ENCODE measurements at places on chromosomes 1 and 21.
A peak's percentile ranks its signal among the peaks of the same experiment; 100 is the strongest.

DNA sequence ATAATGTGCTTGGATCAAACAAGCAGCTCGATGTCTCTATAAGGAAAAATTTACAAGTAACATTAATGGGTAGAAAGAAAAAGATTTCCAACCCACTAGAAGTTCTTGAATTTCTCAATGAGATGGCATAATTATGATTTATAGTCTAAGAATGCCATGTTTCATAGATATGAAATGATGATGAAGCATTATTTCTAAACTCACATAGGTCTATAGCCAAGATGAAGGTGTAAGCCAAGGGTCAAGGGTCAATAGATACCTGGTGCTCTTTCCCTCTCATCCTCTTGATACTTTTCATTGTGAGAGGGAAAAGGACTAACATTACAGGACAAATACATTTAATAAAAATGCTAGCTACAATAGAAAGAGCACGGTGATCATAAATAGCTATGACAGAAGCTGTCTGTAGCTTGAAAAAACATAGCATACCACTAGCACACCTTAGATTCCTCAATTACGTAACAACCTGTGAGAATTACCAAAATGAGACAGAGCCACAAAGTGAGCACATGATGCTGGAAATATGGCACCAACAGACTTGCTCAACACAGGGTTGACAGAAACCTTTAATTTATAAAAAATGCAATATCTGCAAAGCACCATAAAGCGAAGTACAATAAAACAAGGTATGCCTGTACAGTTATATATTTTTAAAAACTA is 26.3 kb upstream of the F13B start:
- DNase-seq, result no peak

GRCh38 chr1:63618011-63618410 is 24.8 kb downstream of the PGM1 start:
- no peak for DNase-seq

- no peak for DNase-seq
Measured at GRCh38 chr1:54461731-54462596, 55.8 kb upstream of the SSBP3 start.

DNA sequence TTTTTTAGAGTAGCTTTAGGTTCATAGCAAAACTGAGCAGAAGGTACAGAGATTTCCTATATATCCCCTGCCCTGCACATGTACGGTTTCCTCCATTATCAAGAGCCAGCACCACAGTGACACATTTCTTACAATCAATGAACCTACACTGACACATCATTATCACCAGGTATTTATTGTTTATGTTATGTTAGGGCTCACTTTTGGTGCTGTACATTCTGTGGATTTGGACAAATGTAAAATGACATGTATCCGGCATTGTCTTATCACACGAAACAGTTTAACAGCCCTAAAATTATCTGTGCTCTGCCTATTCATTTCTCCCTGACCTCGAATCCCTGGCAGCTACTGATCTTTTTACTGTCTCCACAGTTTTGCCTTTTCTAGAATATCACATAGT is 93.7 kb upstream of the DPH5 start:
- no peak for DNase-seq

DNA sequence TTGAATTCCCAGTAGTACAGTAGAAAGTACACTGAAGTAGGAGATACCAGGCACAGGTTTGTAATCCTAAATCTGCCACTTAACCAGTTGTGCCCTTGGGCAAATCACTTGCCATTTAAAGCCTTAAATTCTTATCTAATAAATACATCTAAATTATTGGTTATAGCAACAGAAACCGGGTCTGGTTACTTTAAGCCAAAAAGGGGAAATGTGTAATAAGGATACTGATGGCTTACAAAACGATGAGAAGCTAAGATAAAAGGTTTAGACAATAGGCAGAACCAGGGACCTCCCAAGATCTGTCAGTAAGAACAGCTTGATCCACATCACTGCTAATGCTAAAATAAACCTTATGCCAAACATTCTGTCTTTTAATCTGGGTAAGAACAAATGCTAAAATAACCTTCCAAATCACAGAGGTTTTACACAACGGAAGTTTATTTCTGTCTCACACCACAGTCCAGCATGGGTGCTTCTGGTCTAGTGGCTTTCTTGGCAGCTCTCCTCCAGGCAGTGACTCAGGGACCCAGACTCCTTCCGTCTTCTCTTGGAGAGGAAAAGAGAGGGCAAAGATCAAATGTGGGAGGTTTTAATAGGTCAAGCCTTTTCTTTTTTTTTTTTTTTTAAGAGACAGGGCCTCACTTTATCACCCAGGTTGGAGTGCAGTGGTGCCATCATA is 16.5 kb upstream of the ZMYM1 start:
- no peak for DNase-seq

GRCh38 chr1:55622074-55622473 is 406.9 kb upstream of the USP24 start:
- no peak for DNase-seq

- peak; percentile 73 for DNase-seq
Measured at GRCh38 chr1:27872059-27872801, at the start of gene THEMIS2. Gene THEMIS2 (plus strand): TSS chr1:27872544. CDS start chr1:27872572, 28 bp downstream.

DNA sequence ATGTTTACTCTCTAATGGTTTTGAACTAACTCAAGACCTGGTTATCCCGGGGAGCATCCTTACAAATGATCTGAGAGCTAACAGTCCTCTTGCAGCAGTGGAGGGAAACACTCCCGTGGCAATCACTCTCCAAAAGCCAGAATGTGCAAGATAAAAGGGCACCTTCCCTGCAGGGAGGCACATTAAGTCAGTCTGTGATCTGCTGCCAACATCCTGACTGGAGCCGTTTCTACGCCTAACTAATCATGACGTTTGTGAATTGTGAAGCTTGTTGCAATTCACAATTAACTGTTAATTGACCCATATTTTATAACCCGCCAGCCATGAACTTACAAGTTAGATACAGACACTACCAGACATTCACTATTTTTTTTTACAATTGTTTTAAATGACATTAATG is 52.1 kb upstream of the LGALS8 start:
- no peak for DNase-seq

GRCh38 chr1:9782116-9782751 is 41.5 kb downstream of the CLSTN1 start:
- no peak for DNase-seq

- DNase-seq, result no peak
Measured at GRCh38 chr1:39832294-39832693, 43.6 kb upstream of the BMP8B start.

GRCh38 chr21:44913425-44914175 is 7.1 kb downstream of the ITGB2 start:
- DNase-seq, result no peak

DNA sequence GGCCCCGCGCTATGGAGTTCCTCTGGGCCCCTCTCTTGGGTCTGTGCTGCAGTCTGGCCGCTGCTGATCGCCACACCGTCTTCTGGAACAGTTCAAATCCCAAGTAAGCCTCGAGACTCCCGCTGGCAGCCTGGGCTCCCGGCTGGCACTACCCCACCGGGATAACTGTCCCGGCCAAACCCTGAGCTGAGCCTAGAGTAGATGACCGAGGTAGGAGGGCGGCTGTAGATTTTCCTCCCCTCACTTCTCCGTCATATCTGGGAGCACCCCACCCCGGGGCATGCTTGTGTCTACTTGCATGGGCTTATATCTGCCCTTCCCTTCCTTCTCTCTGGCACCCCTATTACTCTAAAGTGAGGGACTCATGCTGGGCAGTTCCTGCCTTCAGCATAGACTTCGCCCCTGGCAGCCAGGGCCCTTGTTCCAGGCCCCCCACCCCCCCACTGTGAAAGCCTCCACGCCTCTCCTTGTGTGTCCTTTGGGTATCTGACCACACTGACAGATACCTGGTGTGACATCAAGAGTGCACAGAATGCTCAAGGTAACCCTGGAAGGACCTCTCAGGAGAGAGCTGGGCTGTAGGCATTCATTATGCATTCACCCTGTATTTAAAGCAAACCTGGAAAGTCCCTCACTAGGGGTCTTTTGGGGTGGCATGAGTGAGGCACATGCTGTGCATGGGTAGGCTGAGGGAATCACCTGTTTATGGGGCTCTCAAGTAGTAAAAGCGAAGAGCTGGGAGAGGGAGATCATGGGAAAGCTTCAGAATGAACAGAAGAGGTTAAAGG is 485 bp downstream of the EFNA1 start:
- no peak for DNase-seq

- DNase-seq, result peak; percentile 56
Measured at GRCh38 chr1:66335859-66336640, 197.9 kb upstream of the SGIP1 start.

DNA sequence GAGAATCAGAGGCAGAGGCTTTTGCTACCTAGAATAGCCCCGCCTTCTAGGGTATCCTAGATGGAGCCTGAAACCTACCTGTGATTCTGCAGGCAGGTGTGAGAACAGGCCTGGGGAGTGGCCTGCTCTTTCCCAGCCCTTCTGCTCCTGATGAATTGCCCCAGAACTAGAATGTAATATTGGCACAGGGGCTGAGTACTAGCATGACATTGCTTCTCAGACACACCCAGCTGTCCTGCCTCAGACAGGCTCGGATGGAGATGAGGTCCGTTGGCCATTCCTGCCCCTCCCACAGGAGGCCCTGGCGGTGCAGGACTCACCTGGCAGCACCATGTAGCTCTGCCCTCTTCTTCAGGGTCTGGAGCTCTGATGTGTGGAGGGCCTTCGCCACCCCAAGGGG is 237.6 kb downstream of the GRIK3 start:
- no peak for DNase-seq

DNA sequence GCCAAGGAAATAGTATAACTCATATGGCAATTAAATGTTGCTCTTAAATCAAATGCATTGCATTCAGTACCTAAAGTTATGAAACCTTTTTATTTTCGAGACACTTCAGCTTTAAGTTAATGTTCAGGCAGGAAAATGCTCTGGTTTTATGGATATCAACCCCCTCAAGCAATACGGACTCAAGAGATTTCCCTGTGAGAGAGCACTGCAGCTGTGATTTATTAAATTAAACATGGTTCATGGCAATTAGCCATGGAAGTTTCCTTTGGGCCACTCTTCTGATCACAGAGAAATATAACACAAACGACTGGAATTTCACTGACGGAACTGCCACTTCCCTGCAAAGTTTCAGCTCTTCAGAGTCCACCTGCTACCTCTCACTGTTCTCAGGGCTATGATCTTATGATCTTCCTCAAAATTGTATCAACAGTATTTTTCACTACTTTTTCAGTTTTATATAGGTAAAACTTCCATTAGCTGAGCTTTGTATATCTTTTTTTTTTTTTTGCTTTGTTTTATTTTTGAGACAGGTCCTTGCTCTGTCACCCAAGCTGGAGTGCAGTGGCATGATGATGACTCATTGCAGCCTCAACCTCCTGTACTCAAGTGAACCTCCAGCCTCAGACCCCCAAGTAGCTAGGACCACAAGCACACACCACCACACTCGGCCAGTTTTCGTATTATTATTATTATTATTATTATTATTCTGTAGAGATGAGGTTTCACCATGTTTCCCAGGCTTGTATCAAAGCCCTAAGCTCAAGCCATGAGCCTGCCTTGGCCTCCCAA is 923.1 kb upstream of the TMPRSS15 start:
- no peak for DNase-seq

- DNase-seq, result no peak
Measured at GRCh38 chr1:15952317-15953258, 23.3 kb downstream of the ZBTB17 start.

DNA sequence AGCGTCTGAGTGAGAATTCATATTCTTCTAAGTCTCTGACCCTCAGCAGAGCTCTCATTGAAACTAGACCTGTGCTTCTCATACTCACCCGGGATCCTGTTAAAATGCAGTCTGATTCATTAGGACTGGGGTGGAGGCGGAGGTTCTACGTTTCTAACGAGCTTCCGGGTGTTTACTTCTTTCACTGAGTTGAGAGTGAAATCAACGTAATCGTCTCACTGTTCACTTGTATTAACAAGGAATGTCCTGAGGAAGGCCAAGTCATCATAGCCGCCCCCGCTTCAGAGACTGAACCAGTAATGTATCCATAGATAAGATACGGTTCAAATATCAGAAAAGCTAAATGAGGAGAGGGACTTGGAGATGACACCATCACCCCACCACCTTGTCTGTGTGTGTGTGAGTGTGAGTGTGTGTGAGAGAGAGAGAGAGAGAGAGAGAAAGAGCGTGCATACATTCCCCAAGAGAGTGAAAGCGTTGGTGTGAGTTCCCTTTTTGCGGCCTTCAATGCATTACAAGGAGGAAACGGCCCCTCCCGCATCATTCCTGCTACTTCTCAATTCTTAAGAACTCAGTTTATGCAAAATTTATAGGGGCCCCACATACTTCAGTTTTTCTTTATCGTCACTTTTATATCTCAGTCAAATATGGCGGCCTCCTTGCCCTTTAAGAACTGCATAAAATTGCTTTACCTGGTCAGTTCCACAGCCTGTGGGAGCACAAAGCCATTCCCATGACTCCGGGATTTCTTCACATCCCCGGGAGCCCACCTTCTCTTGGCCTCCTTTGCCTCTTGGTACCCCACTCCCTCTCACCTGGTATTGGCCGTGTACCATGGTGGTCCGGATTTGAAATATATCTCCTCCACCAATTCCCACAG is 19.8 kb downstream of the KMO start:
- no peak for DNase-seq

Measured in activated T-helper 9 cell treated with anti-CD3 and anti-CD28 coated beads, Interleukin-2, amount 50 U/mL, for 16 hours (primary cell).